ENCODE measurements at places on chromosomes 3 and 15.

DNA sequence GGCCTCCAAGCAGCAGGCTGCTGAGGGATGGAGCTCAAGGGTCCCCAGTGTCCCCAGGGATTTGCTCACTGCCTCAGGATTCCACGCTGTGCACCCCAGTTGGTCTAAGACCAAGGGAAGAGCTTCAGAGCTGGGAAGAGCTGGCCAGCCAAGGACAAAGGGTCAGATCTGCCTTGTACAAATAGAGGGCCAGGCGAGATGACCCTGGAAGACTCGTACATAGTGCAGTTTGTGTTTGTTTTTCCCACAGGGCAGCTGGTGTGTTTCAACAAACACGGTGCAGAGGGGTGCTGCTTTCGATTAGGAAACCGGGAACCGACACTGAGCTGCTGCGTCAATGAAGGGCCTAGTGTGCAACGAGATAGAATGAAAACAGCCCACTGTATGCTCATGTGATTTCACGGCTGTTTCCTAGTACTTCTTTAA, 56.1 kb upstream of the TRPM1 start:
- no peak for DNase-seq

GRCh38 chr3:100436951-100437350, 35.6 kb downstream of the LNP1 start:
- DNase-seq = no peak

- no peak for DNase-seq
Measured at GRCh38 chr3:127211118-127212060, 18.5 kb downstream of the PRR23E start.

DNA sequence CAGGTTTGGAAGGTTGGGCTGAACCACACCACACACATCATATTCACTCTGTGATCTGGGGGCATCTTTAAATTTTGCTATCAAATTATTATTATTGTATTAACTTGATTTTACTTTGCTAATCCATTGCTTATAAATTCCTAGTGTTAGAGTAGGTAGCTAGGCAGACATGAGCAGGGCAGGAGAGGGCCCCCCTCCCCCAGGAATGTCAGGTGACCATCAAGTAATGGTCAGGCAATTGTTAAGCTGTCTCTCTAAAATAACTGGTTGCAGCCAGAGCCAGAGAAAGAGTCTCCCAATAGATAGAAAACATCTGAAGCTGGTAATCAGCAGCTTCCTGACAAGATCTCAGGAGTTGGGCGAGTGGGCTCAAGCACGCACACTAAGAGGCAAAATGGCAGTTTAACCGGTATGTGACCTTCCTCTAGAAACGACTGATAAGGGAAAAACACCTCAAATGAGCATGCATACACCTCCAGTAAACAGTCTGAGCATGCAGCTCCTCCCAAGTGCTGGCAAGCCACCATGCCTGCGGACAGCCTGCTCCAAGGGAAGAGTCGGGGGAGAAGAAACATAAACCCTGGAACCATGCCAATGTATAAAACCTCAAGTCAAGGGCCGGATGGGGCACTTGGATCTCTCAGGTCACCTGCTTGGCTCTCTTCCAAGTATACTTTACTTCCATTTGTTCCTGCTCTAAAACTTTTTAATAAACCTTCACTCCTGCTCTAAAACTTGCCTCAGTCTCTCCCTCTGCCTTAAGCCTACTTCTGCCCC, 3.1 kb upstream of the CXCR6 start:
- no peak for DNase-seq

DNA sequence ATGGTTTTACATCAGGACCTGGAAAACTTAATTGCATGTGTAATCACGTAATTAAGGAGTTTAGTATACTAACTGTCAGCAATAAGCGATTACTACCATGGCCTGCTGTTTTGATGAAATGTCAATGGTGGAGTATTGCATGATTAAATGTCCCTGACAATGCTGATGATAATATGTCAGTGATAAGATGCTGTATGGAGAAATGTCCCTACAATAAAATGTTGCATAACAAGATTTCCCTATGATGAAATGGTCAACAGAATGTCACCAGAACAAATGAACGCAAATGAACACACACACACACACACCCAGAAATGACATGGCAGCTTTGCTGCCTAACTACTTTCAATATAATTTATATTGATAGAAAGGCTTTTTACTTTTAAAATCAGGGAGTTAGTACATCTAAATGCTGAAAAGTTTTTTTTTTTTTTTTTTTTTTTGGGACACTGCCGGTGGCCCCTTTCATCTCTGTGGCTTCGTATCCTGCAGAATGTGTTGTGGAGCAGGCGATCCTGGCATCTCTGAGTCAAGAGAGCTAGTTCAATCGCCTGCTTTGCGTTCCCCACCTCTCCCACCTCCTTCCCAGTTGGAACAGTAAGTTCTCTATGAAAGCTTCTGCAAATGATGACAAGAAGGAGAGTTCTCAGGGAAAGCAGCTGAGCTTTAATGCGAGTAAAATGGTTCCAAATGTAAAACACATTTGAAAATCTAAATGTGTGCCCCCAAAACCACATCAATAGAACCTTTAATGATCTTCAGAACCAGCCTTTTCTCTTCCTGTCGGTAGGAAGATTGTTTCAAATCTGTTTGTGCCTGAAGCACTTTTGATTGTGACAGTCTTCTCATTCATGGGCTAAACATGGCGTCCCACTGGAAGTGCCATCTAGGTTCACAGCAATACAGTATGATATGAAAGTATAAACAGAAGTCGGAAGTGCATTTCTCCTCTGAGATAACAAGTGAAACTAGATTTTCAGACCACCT, 170.1 kb upstream of the GBE1 start:
- DNase-seq = no peak

GRCh38 chr15:41928637-41929620, 35.1 kb upstream of the SPTBN5 start:
- no peak for DNase-seq

GRCh38 chr3:69433121-69433968, 47.5 kb upstream of the FRMD4B start:
- no peak for DNase-seq

DNA sequence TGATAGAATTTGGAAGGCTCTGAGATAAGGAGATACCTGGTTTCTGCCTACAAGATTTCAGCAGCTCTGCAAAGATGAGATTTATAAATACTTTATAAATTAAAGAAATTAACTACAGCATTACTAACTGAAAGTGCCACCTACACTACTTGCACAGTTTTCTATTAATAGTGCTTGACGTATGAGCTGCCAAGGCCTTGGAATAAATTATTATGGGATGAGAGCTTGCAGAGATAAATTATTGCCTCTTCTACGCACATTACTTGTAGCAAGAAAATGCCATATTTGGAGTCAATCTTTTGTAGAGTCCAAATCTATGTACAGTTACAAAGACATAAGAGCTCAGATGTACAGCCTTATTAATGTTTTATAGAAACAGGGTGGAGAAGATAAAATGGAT, 89.1 kb downstream of the BCHE start:
- DNase-seq = no peak

DNA sequence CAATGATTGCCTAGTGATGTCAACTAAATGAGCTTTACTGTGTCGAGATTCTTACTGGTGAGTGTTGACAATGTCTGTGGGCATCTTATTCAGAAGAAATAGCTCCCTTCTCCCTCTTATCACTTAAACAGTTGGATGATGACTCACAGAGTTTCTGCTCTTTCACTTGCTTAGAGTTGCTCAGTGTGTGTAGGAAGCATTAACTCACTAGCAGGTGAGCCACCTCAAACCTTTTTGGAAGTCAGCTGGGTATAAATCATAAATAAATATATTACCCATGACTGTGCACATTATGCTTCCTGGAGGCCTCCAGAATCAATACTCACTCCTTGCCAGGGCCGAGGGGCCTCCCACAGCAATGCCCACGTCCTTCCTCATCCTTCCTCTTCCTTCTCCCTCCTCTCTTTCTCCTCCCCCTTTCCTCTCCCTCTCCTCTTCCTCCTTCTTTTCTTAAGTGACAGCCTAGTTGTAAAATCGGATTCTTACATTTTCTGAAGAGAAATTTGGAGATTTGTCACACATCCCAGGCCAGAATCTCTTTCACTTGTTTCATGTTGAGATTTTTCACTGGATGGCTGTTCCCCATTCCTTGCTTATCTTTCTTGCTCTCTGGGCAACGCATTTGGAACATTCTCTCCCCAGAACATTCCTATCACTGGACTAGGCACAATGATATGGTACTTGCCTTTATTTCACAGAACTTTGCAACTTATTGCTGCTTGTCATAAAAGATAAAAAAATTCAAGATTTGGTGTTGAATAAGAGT, 17.5 kb downstream of the SHC4 start:
- DNase-seq = peak; percentile 55
